CD4-positive, alpha-beta T cell treated with Interleukin-15 for 4 hours (primary cell): ENCODE measurements at places on chromosomes 1 and 21.
A peak's percentile ranks its signal among the peaks of the same experiment; 100 is the strongest.

- DNase-seq: no peak
These were observed 34.0 kb downstream of the OPRD1 start for GRCh38 chr1:28845786-28846543.

- DNase-seq: no peak
These were observed 26.7 kb downstream of the CFH start for GRCh38 chr1:196678510-196678884.

GRCh38 chr1:192627901-192628300 is 8.0 kb upstream of the RGS13 start:
- no peak for DNase-seq

DNA sequence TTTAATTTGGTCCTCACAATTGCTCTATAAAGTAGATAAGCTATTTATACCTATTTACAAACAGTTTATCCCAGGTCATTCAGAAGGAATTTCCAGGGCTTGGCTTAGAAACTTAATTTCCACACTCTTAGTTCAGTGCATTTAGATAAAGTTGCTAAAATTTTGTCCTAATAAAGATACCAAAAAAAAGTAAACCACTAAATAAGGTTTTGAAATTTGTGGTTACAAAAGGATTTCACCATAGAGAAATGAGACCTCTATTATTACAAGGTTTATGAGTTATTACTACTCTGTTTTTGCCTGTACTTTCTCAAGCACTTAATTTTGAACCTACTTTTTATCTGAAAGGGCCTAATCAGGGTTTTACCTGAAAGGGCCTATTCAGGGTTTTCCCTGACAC is 22.4 kb downstream of the PTPN22 start:
- no peak for DNase-seq

DNA sequence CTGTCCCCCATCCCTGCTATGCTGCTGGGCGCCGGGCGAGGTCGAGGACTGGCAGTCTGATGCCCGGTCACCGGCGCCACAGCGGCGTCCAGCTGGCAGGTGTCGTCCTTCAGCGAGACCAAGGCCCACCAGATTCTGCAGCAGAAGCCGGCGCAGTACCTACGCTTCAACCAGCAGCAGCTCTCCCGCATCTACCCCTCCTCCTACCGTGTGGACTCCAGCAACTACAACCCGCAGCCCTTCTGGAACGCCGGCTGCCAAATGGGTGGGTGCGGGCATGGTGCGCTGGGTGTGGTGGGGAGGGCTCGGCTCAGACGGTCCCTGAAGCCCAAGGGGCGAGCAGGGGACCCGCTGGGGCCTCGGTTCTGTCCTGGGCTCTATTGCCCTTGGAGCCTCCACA is 20.7 kb downstream of the PLCH2 start:
- no peak for DNase-seq

GRCh38 chr1:31761883-31762282 is 2.3 kb downstream of the ADGRB2 start:
- DNase-seq: no peak

- no peak for DNase-seq
These were observed 22.7 kb downstream of the MFAP2 start for GRCh38 chr1:16957731-16958130.

- DNase-seq: no peak
These were observed 157.6 kb downstream of the EDEM3 start for GRCh38 chr1:184596950-184597645.

GRCh38 chr1:7987528-7987927 is 26.0 kb downstream of the PARK7 start:
- DNase-seq: no peak

DNA sequence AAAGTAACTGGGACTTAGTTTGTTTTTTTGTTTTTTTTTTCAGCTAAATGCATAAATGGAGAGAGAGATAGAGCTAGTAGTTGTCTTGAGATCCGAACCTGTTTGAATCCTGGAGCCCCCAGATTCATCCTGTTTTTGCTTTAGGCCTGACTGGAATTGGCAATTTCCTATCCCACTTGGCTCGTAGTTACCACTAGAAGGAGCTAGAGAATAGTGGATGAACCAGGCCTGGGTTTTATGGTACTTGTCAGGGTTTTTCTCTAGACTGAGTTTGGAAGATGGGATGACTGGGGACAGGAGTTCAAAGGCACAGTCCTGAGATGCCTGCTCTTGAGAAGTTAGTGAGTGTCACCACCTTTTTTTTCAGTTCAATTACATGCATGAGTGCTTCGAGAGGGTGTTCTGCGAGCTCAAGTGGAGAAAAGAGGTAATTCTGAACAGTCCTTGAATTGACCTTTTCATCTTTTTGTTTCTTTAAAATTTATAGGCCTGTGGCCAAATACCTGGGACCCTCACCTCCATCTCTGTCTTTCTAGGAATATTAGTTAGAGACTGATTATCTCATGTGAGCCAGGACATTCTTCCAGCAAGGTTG is 23.4 kb downstream of the CELF3 start:
- DNase-seq: no peak

DNA sequence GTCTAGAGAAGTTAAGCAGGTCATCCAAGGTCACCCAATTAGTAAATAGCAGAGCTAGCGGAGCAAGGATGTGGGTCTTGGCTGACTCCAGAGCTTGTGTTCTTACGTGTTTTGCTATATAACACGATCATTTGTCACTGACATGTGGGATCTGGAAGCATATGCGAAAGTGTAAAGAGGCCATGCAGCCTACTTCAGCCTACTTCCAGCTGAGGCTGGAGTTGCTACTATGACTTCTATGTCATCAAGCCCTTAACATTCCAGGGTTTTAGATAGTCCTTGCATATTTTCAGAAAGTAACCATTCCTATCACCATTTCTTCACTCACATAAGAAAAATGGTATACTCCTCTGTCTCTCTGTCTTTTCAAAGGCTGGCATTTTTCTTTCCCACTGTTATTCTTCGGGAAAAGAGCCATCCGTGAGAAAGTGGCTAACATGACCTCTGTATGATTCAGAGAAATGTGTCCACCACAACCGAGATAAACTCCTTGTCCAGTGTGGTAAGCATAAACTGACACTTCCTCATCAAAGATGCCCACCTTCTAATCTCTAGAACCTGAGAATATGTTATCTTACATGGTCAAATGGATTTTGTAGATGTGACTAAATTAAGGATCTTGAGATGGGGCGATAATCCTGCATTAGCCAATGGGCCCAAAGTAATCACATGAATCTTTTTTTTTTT is 24.0 kb upstream of the ABL2 start:
- no peak for DNase-seq

DNA sequence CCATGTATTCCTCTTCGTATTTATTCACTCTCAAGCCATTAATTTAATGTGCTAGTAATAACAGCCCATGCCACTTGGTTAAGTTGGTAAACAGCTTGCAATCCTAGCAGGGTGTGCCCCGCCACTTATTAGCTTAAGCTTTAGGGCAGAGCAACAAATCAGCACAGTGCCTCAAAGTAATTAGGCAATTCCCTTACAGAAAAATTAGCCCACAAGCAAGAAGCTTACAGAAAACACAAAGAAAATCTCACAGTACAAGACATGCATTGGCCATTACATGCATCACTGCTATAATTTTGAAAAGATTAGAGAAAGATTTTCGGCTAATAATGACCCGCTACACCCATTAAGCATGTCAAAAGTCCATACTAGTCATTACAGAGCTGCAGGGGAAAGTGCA is 47.6 kb downstream of the TGFB2 start:
- DNase-seq: no peak

GRCh38 chr1:188281921-188282320 is 1453.2 kb downstream of the PLA2G4A start:
- DNase-seq: no peak

- no peak for DNase-seq
These were observed 19.0 kb downstream of the CFAP74 start for GRCh38 chr1:1984560-1985070.

- no peak for DNase-seq
These were observed 157.7 kb downstream of the ROR1 start for GRCh38 chr1:63931468-63931867.

DNA sequence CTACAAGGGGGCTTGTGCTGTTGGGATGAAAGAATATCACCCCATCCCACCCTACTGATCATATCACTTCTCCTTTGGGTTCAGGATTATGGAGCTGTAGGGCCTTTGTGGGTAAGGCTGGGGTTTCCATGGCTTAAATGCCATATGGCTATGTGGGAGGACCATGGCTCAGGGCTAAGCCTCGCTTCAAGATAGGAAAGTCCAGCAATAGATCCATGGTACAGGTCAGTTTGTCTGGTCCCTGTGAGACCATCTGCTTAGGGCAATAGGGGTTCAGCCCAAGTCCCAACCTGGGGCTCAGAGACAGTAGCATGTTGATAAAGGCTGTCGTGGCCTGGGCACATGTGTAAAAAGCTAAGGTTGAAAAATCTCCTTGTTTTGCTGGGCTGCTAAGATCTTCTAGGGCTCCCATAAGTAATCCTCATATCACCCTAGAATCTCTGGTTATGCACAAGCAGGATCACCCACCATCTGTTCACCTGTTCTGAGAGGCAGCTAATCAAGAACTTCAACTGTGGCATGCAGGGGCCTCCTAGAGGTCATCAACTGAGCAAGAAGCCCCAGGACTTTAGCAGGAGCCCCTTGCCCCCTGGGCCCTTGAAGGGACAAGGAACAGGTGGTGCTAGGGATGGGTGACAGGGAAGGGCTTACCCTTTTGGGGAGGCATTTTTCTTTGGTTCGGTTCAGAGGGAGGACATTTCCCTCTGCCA is 66.5 kb downstream of the UBE2T start:
- DNase-seq: no peak

- DNase-seq: peak; percentile 72
These were observed 4.7 kb upstream of the ECE1 start for GRCh38 chr1:21295002-21295401.

- DNase-seq: no peak
These were observed 22.4 kb downstream of the CFHR4 start for GRCh38 chr1:196910215-196910614.

DNA sequence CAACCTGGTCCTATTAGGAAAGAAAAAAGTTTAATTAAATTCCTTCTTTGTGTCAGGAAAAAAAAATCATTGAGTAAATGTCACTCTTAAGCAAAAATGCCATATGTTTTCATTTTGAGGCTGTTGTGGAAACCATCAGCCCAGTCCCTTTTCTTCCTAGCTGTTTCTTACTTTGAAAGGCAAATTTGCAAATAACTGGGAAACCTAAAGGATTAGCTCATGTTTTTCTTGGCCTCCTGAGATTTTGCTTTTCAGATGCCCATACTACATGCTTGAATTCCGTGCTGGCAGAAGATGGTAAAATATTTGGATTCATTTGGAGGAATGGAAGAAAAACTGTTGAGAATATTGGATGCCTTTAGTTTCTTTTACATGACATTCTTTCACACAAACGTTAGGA is 182.1 kb upstream of the ADAMTS5 start:
- no peak for DNase-seq

DNA sequence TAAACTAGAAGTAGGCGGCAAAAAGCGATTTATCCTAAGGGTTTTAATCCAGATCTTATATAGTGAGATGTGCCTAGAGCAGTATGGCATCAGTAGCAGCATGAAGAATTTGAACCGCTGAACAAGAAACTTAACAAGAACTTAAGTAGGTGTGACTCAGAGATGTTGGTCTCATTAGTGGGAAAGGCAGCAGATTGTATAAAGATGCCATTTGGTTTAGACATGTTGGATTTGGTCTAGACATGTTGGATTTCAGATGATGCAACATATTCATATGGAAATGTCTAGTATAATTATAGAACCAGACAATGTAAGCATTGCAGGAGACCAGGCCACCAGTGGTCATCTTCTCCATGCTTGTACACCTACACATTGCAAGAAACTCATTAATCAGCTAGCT is 42.1 kb upstream of the ZP4 start:
- no peak for DNase-seq

- DNase-seq: no peak
These were observed 58.6 kb downstream of the NPHP4 start for GRCh38 chr1:5933676-5934057.

DNA sequence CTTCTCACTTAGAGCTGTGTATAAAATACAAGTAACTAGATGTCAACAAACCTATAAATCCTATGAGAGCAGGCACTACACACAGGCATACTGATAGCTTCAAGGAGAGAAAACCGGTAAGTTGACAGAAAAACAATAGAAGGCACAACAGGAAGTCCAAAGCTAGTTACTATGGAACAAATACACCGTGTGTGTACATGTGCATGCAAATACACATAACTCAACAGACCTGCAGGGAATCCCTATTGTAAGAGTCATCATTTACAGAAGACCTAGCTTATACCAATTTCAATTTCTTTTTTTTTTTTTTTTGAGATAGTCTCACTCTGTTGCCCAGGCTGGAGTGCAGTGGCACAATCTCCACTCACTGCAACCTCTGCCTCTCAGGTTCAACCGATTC is 26.3 kb downstream of the JAK1 start:
- DNase-seq: no peak

DNA sequence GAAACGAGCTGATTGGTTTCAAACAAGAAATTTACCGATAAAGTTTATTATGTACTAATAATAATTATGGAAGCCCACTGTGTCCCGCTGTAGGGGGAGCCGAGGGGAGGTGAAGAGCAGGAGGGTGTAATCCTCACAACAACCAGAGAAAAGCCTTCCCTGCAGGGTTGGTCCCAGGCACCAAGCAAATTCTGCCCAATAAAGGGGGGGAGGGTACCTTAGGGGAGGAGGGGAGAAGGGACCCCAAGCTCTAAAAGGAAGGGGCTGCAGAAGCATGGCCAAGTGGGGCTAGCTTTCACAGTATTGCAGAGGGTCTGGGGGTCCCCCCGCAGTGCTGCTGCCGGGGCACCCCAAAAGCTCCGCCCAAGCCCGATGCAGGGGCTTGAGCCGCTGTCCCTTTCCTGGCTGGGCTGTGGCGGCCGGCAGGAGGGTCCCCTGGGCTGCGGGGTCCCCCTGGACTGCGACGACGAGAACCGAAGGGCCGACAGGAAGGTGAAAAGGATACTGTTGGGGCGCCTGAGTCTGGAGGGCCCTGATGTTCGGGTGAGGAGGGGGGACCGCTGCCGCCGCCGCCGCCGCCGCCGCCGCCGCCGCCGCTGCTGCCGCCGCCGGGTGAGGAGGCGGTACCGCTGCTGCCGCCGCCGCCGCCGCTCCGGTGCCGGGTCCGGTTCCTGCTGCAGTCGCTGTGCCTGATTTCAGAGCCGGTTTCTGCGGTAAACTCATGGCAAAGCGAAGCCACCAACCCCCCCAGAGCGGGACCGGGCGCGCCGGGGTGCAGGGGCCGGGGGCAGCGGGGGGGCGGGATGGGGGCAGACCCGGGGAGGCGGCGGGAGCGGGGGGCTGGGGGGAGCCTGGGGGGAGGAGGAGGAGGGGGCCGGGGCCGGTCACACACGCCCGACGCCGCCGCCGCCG is 771 bp downstream of the EIF4G3 start:
- peak; percentile 37 for DNase-seq

GRCh38 chr1:204493984-204494280 is 673 bp downstream of the PIK3C2B start:
- DNase-seq: peak; percentile 43

GRCh38 chr1:26307363-26307781 is 936 bp upstream of the UBXN11 start:
- peak; percentile 34 for DNase-seq

GRCh38 chr1:15453734-15454133 is 2.8 kb upstream of the CELA2A start:
- DNase-seq: no peak
